ENCODE measurements at places on chromosomes 16 and 17. TPM values are rescaled to one million over a fixed set of nuclear protein-coding genes. Genes with fewer than 3 reads are reported as not detected.

GRCh38 chr16:17343728-17344127 lies 127.0 kb downstream of the XYLT1 start:
- H3K27me3 ChIP-seq: no peaks in the 10 kb centered on the region
- peak overlapping the region; percentile 8 for H3K27ac ChIP-seq
- peaks cover 71% of the 10 kb centered on the region for H3K4me1 ChIP-seq
- H3K36me3 ChIP-seq: no peaks in the 10 kb centered on the region
- no peak for DNase-seq
- H3K4me3 ChIP-seq: no peak overlapping the region

Gene TPSB2
- total RNA-seq: 59.7 TPM

DNA sequence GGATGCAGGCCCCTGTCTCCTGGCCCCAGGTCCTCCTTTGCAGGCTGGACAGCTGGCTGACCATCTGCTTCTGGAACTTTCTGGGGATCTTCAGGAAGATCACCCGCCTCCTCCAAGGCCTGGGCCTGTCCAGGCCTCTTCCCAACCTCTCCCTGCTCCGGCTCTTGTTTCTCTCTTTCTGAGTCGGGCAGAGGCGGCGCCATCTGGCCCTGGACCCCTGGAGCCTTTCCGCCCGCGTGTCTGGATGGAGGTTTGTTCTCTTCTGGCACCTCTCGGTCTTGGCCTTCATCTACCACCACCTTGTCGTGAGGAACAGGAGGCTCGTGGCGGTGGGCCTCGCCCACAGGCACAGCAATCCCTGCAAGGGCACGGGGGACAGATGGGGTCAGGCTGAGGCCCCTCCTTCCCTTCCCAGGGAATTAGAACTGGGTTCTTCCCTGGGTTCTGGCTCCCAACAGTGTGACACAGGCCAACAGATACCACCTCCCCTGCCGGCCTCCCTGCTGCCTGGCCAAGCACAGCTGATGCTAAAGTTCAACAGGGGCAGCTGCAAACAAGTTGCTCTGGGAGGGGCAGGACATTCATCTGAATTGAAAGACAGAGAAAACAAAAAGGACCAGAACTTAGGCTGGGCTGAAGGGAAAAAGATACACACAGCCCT lies 13.3 kb downstream of the NDUFAF8 start:
- no peak overlapping the region for H3K27ac ChIP-seq
- H3K4me3 ChIP-seq: no peak overlapping the region
- no peak for DNase-seq
- peaks cover 24% of the 10 kb centered on the region for H3K4me1 ChIP-seq
- H3K27me3 ChIP-seq: no peaks in the 10 kb centered on the region

Gene CACNG5
- not detected for total RNA-seq

DNA sequence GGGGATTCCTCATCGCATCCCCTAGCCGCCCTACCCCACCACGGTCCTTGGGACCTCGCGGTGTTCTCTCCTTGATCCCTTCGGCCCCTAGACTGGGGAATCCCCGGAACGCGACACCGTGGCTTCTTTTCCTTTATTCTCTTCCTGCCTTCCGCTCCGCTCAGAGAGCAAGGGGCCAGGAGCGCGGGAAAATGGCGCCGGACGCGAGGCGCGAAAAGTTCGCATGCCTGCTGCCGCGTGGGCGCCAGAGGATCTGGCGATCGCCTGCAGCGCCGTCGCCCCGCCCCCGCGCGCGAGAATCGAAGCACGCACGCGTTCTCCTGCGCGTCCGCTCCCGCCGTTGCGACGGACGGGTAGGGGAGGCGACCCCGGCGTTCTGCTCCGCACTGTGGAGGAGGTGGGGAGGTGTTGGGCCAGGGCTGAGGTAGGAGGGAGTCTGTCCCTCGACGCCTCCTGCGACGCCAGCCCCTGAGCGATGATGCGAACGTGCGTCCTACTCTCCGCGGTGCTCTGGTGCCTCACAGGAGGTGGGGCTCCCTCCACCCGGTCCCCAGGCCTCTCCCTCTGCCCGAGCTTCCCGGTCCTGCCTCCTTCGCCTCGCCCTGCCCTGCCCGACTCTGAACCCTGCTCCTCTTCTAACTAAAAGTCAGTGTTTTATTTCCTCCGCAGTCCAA lies at the start of gene ZPBP2:
Gene ZPBP2, plus strand, starts transcription at position 323 of the 674 bp plus-strand sequence. Its CDS starts 153 bp downstream, at position 476.
- H3K4me1 ChIP-seq: peaks cover 8% of the 10 kb centered on the region
- H3K4me3 ChIP-seq: no peak within 1 kb of the TSS
- no peak within 1 kb of the TSS for H3K27ac ChIP-seq
- H3K27me3 ChIP-seq: peaks cover 6% of the 10 kb centered on the region

Gene HASPIN
- 0.74 TPM for total RNA-seq

- no peaks in the 10 kb centered on the region for H3K27me3 ChIP-seq
- H3K27ac ChIP-seq: no peak overlapping the region
- H3K4me3 ChIP-seq: no peak overlapping the region
- DNase-seq: no peak
Observed at GRCh38 chr16:68892898-68893297, 49.6 kb downstream of the TANGO6 start.

GRCh38 chr17:31425282-31426040 lies 34.0 kb downstream of the RAB11FIP4 start:
- H3K36me3 ChIP-seq: no peaks in the 10 kb centered on the region
- no peaks in the 10 kb centered on the region for H3K4me1 ChIP-seq
- H3K4me3 ChIP-seq: no peak overlapping the region
- no peak overlapping the region for H3K27ac ChIP-seq
- no peaks in the 10 kb centered on the region for H3K27me3 ChIP-seq
- no peak for DNase-seq

Gene KARS1
- 82.0 TPM for total RNA-seq

DNA sequence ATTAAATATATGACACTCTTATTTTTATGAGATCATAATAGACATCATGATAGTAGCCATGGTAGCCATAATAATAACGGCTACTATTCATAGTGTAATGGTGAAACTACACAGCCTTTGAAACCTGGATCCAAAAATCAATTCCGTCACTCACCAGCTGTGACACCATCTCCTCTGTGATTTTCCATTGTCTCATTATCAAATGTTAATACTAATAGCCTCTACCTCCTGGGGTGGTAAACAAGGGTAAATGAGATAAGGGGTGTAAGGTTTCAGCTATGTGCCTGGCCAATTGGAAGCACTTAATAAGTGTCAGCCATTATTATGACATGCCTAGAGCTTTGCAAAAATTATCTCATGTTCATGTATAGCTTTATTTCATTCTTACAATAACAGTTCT lies 88.6 kb downstream of the CACNG3 start:
- H3K4me3 ChIP-seq: no peak overlapping the region
- no peak overlapping the region for H3K27ac ChIP-seq
- DNase-seq: no peak
- H3K27me3 ChIP-seq: no peaks in the 10 kb centered on the region
- H3K36me3 ChIP-seq: no peaks in the 10 kb centered on the region

Measured in vagina (tissue), 2 donors.